GM20000 (cell line): ENCODE measurements at places on chromosomes 13 and 19.
A peak's percentile ranks its signal among the peaks of the same experiment; 100 is the strongest.

DNA sequence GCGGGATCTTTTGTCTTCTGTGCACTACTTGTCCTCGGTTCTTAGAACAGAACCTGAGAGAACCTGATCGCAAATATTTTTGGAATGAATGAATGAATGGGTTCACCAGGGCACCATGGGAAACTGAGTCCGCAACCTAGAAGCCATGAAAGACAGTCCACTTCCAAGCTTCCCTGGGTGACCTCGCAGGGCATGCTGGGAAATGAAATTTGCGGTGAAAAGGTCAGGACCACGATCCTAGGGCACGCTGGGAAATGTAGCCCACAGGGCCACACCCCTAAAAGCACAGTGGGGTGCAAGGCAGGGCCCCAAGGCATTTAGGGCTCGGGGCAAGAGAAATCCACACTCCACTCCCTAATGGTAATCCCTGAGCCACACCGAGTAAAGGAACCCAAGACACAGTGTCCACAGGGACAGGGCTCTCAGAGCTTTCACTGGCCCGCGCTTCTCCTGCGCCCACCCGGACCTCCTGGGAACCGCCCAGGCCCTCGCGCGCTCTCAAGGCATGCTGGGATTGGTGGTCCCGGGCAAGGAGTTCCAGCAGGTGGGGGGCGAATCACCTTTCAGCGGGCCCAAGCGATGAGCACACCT, 1.1 kb upstream of the PPP1R12C start:
- peak; percentile 50 for DNase-seq

DNA sequence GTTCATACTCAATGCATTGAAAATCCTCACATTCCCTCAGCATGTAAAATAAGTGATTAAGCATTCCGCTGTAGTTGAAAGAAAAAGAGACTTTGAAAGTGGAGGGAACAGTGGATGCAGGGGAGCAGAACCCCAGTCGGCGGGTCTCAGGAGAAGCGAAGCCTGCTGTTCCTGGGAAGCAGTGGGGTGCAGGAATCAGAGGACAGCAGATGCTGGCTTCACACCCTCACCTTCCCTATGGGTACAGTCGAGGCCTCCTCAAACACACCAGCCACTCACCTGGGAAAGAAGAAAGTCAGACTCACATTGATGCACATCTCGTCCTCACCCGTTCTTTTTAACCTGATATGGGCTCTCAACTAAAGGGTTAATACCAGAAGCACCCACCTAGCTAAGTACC, 38.2 kb downstream of the COL4A2 start:
- DNase-seq, result no peak

GRCh38 chr13:112699322-112699918, 9.6 kb downstream of the ATP11A start:
- no peak for DNase-seq

GRCh38 chr19:7926727-7927604, 1.0 kb upstream of the CTXN1 start:
- DNase-seq, result no peak

GRCh38 chr19:56097306-56097705, 23.8 kb downstream of the ZNF787 start:
- DNase-seq, result no peak

GRCh38 chr19:42619271-42619670, 24.5 kb upstream of the CEACAM8 start:
- no peak for DNase-seq

DNA sequence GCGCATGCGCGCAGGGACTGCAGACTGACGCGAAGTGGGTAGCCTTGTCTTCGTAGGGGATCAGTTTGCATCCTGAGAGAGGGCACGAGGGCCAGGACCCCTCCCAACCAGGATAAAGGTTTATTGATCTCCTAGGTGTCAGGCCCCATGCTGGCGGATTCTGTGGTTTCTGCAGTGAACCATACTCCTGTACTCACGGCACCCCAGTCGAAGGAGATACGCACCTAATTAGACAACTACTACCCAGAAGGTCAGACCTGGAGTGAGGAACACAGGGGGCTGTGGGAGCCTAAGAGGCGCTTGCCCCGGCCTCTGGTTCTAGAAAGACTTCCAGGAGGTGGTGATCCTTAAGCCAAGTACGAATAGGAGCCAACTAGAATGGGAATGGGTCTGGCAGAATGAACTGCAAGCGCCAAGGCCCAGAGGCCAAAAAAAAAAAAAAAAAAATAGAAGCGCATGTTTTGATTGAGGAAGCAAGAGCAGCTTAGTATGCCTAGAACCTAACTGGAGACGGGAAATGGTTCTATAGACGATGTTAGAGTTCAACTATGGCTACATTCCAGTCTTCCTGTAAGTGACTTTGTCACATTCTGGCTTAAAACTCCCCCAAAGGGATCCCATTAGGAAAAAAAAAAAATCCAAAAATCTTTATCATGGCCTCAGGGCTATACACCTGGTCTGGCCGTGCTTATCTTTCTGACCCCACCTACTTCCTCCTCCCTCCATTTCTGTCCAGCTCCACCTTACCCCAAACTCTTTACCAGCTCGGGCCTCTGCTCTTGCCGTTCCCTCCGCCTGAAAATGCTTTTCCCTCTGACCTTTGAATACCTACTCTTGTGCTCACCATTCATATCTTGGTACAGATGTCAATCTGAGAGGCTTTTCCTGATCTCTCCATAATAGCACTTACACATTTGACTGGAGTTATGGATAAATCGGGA, 902 bp upstream of the ZNF428 start:
- DNase-seq, result no peak

GRCh38 chr13:38862443-38862842, 128.2 kb downstream of the STOML3 start:
- peak; percentile 4 for DNase-seq

- peak; percentile 97 for DNase-seq
Observed at GRCh38 chr19:18436671-18437490, 1.1 kb downstream of the ISYNA1 start.

DNA sequence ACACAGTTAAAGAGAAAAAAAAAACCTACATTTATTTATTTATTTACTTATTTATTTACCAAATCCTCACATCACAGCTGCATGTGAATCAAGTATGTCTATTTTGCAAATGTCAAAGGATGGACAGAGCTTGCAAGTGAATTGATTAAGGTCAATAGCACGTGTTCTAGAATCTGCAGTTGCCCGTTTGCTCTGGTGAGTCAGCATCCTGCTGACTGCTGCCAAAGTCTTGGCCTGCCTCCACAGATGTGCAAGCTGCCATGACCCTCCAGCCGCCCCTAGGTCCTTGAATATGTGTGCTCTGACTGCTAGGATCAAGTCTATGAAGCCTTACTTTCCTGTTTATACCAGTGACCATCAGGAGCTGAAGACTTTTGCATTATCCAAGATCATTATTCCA, 320.6 kb downstream of the GPC5 start:
- DNase-seq, result no peak

- no peak for DNase-seq
Observed at GRCh38 chr13:100022798-100023197, 41.2 kb downstream of the ZIC2 start.

GRCh38 chr13:30829145-30829832, 76.8 kb upstream of the MEDAG start:
- no peak for DNase-seq

- no peak for DNase-seq
Observed at GRCh38 chr19:12784871-12785430, 6.3 kb upstream of the JUNB start.

DNA sequence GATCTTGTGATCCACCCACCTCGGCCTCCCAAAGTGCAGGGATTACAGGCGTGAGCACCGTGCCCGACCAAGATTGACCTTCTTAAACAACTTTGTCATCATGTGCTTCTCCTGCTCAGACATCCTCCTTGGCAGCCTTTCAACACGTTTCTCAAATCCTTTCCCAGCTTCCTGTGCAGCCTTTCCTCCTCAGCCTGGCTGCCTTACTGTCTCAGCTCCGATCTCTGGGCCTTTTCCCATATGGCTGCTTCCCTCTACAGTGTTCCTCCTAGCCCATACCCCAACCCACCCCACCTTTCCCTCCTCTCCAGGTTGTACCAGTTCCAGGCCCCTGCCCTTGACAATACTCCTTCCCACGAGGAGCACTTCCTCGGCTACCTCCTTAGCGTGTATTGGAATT, 7.2 kb downstream of the PHF11 start:
- no peak for DNase-seq

DNA sequence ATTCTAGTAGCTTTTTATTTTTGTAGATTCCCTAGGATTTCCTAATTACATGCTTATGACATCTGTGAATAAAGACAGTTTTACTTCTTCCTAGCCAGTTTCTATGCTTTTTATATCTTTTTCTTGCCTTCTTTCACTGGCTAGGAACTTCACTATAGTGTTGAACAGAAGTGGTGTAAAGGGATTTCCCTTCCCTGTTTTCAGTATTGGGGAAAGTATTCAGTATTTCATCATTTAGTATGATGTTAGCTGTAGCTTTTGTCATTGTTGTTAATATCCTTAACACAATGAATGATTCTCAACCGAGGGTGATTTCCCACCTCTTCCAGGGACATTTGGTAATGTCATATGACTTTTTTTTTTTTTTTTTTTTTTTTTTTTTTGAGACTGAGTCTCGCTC, 77.3 kb downstream of the SLC6A16 start:
- no peak for DNase-seq

GRCh38 chr19:56507446-56508289, at the start of gene ZNF471:
Gene ZNF471, plus strand, starts transcription at chr19:56507855. Its CDS starts 3,717 bp downstream, at chr19:56511572.
- DNase-seq, result peak; percentile 35

DNA sequence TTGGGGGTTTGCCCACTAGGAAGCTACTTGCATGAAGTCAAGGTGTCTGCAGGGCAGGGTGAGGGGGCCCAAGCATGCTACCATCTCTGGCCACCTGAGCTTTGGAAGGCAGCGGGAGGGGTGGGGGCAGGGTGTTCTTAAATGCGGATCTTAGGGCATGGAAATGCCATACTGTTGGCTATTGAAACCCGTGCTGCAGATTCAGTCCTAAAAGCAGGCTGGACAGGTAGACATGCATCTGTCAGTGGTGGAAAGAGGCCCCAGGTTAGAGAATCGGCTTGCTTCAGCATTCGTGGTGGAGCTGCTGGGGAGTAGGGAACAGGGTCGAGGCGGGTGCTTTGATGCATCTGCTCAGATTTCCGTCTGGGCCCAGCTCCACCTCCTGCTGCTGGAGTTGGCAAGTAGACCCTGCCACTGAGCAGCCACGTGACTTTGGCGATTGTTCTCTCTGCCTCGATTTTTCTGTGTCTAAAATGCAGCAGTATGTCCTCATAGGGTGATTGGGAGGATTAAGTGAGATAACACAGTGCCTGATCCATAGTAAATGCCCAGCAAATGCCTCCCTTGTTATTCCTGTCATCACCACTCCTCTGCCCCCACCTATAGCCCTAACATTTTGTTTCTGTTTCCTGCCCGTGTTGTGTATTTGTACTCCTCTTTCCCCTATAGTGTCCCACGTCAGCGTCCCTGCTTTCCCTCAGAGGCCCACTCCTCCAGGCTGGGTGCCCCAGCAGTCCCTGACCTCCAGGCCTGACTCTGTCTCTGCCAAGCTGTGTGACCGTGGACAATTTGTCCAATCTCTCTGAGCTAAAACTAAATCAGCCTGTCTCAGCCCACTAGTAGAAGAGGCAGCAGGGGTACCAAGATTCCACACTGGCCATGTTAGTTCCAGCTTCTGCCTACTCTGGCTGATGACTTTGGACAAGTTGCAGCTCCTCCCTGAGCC, 5.8 kb downstream of the PPP1R37 start:
- no peak for DNase-seq

DNA sequence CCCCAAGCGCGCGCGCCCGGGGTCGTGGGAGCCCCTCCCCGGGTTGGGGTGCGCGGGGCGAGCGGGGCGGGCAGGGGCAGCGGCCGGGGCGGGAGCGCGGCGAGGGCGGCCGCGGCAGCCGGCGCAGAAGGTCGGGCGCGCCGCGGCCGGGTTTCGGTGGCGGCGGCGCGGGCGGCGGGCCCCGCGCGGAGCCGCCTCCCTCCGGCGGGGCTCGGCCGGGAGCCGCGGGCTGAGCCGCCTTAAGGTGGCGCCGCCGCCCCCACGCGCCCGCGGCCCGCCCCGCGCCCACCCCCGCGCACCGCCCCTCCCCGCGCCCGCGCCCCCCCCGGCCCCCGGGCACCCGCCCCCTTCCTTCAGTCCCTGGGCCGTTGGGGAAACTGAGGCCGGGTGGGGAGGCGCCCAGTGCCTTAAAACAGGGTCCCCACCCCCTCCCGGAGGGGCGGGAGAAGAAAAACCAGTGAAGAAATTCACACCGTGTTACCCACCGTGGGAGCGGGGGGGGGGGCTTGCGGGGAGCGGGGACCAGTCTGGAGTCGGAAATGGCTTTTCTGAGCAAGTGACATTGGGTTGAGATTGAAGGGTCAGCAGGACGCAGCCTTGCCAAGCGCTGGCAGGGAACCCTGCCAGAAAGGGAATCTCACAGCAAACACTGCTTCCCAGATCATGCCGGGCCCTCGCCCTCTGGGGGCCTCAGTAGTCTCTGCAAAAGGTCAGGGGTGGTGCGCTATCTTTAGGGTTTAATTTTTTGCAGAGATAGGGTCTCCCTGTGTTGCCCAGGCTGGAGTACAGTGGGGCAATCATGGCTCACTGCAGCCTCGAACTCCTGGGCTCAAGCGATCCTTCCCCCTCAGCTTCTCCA, at the start of gene TLE2:
TSS of gene TLE2 (minus strand) at position 216 of the 859 bp plus-strand sequence. CDS start 376 bp downstream, outside the sequence.
- DNase-seq, result peak; percentile 84

GRCh38 chr19:38799104-38799503, 10.1 kb downstream of the LGALS7B start:
- DNase-seq, result no peak

DNA sequence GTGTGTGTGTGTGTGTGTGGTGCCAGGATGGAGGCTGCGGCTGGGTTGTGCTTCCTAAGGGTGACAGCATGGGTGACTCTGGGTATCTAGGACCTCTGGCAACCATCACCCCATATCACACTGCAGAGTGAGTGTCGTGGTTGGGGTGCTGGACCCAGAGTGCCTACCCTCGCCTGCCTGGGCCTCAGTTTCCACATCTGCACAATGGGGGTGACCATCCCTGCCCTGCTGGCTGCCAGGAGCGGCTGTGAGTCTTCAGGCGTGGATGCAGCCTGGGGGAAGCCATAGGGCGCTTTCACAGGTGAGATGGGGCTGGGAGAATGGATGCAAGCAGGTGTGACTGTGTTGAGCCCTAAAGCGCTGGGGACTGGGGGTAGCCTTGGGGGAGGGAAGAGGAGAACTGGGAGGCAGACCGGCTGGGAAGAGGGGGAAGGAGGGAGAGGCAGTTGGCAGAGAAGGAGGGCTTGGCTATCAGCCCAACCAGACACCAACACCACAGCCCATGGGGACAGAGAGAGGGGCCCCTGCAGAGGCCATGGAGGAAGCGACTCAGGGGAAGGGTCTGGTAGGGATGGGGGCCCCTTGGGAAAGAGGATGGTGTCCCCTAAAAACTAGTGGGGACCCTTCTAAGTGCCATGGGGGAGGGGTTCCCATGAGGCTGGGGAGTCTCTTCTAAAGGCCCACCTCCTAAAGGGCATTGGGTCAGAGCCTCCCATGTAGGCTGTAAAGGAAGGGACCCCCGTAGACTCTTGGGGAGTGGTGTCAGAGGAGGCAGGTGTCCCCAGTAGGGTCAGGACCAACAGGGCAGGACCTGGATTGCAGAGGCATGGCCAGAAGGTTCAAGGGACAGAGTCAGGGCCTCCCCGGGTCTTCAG, 1.7 kb downstream of the PLPPR2 start:
- peak; percentile 38 for DNase-seq

- DNase-seq, result no peak
Observed at GRCh38 chr19:16847430-16847829, 18.2 kb downstream of the SIN3B start.
